GF-D8 (cell line): ENCODE measurements at places on chromosomes 12 and 14.

GRCh38 chr14:101004954-101005353 is 101.4 kb upstream of the RTL1 start:
- DNase-seq: no peak

DNA sequence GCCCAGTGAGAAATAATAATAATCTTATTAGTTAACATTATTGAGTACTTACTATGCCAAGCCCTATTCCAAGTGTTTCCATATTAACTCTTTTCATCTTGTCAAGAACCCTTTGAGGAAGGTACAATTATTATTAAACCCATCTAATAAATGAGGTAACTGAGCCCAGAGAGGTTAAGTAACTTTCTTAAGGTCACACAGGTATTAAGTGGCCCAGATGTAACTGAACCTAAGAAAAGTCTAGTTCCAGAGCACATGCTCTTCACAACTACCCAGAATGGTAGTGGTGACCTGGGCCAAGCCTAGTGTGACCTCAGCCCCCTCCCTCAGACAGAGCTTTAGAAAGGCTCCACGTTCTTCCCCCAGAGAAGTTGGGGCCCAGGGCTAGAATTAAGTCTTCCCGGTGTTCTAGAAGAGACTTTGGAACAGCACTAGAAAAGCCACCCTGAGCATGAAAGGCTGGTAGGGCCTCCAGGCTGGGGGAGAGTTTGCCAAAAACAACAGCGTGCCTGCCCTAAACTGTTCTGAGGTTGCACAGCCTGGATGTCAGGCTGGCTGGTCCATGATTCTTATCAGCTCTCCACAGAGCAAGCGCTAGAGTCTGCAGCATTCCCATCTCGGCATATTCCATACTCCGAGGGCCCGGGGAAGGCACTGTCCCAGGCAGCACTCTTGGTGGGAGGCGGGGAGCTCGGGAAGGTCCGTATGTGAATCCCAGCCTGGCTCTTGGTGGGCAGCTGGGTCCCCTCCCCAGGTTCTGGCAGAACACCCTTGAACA is 41.3 kb upstream of the CTDSP2 start:
- DNase-seq: no peak

DNA sequence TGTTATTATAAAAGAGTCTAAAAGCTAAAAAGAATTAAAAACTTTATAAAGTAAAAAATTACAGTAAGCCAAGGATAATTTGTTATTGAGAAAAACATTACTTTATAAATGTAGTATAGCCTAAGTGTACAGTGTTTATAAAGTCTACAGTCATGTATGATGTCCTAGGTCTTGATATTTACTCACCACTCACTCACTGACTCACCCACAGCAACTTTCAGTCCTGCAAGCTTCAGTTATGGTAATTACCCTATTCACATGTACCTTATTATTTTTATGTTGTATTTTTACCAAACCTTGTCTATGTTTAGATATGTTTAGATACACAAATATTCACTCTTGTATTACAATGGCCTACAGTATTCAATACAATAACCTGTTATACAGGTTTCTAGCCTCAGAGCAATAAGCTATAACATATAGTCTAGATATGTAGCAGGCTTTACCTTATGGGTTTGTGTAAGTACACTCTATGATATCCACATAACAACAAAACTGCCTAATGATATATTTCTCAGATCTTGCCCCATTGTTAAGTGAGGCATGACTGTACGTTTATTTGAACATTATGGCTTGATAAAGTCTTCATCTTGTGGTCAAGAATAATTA is 113.7 kb upstream of the KITLG start:
- DNase-seq: no peak

GRCh38 chr12:19312637-19313036 is 126.7 kb upstream of the AEBP2 start:
- DNase-seq: no peak

- DNase-seq: no peak
Observed at GRCh38 chr12:118645219-118645618, 268.9 kb downstream of the SUDS3 start.

GRCh38 chr12:54479421-54479820 is 6.0 kb upstream of the GTSF1 start:
- DNase-seq: no peak

DNA sequence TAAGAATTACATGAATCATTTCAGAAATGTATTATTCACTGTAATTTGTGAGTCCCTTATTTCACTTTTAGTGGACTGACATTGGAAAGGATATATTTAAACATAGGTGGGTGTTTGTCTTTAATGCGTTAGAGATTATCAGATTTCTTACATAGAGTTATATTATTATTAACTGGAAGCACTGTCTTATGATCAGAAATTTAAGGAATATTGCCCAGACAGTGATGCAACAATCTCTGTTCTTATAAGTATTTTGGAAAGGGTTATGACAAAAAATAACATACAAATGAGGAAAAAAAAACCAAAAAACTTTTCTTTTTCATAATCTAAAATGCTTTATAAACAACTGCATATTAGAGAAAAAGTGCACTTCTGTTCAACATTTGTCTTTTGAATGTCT is 836.6 kb downstream of the SLC6A15 start:
- DNase-seq: no peak

GRCh38 chr12:106886932-106887331 is 68.8 kb upstream of the TMEM263 start:
- no peak for DNase-seq

DNA sequence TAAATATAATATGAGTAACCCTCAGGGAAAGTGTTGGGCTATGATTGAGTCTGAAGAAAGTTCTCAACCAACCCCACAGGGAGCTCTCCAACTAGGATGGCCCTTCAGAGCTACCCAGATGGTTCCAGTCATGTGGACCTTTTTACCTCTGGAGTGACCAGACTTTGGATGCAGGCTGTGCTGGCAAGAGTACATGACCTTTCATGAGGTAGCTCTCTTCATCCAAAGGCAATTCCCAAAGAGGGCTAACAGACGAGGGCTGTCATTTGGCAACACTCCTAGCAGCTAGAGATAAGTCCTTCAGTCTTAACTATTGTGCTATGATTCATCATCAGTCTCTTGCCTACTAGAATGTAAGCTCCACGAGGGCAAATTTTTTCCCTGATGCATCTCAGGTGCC is 75.4 kb downstream of the DUSP6 start:
- no peak for DNase-seq

- no peak for DNase-seq
Observed at GRCh38 chr12:22321638-22322037, 12.9 kb downstream of the ST8SIA1 start.

- DNase-seq: no peak
Observed at GRCh38 chr12:44158746-44159145, 322.9 kb downstream of the TMEM117 start.

DNA sequence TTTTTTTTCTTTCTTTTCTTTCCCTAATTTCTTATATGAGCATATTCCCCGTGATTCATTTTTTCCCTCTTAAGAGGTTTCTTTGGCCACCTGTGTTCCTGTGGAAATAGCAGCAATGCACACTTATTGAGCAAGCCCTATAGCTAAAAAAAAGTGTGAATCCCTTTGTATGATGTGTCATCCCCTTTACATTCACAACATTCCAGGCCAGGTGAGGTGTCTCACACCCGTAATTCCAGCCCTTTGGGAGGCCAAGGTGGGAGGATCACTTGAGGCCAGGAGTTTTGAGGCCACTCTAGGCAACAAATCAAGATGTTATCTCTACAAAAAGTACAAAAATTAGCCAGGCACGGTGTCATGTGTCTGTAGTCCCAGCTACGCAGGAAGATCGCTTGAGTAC is 700.4 kb upstream of the TBX3 start:
- DNase-seq: no peak

DNA sequence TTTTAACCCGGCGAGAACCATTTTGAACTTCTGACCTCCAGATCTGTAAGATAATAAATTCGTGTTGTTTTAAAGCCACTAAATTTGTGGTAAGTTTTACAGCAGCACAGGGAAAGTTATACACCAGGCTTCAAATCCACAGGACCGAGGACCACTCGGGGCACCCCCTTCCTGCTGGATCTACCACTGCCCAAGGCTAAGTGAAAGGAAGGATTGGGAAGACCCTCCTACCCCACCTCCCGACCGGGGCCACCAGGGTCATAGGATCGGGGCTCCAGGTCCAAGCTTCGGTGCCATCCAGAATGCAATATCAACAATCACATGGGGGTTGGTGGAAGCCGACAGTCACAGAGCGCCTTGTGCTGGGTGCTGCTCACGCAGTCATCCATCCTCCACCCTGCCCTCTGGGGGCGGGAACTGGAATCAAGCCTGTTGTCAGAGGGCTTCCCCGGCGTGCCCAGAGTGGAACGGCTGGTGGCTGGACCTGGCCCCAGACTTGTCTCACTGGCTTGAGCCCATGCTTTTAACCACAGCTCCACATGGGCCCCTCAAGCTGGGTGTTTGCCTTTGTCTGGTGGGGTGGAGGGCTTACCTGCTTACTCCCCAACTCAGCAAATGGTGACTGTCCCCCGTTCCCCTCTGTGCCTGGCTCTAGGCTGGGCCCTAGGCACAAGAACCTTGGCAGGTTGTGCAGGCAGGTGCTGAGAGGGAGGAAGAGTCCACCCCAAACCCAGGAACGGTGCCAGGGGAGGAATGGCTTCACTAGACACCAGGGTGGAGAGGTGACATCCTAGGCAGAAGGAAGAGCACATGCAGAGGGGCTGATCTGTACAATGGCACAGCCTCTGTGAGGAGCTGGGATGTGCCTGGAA is 180.3 kb upstream of the RTL1 start:
- no peak for DNase-seq

DNA sequence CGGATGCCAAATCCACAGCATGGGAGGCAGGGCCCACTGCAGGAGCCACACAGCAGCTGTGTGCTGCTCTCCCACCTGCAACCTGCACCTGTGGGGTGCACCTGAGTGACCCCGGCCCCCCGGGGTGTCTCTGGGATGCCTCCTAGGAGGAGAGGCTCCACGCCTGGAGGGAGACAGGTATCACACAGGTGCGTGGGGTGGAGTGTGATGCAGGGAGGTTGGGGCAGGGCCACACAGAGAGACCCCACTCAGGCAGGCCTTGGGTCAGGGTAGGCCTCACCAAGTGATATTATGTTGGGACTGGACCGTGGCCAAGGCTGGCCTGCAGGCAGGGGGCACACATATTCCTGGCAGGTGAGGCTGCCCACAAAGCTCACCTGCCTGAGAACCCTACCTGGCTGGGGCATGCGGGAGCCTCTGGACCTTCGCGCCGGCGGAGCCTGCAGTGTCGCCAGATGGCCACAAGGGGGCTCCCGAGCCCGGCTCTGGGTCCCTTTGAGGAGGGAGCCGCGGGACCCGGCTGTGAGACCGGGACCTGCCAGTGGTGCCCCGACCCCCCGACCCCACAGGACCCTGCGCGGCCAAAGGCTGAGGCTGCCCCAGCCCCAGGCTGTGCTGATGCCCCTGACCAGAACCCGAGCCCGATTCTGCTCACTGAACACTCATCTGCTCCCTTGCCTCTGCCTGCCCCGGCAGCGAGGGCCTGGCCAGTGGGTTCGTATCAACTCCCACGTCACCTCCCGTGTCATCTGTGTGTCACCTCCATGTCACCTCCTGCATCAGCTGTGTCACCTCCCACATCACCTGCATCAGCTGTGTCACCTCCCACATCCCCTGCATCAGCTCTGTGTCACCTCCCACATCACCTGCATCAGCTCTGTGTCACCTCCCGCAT is 11.4 kb downstream of the TMEM121 start:
- DNase-seq: no peak

DNA sequence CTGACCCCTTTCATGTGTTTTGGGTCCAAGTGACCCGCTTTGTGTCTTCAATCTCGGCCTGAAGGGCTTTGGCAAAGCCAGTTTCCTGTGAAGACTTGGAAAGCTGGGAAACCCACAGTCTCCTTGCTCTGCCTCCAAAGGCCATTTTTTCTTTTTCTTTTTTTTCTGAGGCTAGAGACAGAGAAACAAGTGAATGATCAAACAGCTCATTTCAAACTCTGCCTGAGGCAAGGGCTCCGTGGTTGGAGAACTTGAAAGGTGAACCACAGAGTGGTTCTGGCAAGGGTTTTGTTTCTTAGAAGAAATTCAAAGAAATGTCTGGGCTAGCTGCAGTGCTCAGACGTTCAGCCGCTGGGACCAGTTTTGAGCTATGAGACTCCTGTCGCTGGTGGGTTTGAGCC is 62.7 kb downstream of the ERH start:
- DNase-seq: no peak

DNA sequence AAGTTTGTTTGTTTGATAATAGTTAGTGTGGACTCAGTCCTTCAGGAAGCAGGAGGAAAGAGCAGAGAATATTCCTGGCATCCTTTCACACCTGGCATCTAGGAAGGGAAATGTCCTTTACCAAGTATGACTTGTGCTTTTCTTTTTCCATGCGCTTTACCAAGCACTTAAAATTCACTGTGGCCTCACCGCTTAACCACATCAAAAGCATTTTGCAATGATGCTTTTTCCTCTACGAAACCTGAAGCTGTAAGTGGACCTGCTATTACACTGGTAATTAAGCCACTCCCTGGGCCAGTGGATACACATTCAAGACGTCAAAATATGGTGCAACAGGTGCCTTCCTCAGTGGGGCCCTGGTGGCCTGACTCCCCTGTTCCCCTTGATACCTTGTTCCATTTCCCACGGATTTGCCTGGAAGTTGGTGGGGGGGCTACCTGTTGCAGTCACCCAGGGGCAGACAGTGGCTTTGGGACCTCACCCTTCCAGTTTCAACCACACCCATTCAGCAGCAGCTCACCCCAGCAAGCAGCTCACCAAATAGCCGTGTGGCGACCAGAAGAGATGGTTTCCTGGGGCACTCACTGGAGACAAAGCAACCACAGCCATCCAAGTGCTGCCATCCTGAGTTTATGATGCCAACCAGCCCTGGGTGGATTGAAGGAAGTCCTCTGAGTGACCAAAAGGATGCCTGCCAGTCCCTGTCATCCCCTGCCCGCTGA is 14.2 kb upstream of the FZD10 start:
- DNase-seq: no peak

GRCh38 chr12:7161811-7162210 is 27.7 kb upstream of the PEX5 start:
- no peak for DNase-seq

- DNase-seq: no peak
Observed at GRCh38 chr12:104951759-104952509, 6.2 kb downstream of the SLC41A2 start.

- no peak for DNase-seq
Observed at GRCh38 chr12:57614178-57614947, 3.1 kb downstream of the ARHGEF25 start.

DNA sequence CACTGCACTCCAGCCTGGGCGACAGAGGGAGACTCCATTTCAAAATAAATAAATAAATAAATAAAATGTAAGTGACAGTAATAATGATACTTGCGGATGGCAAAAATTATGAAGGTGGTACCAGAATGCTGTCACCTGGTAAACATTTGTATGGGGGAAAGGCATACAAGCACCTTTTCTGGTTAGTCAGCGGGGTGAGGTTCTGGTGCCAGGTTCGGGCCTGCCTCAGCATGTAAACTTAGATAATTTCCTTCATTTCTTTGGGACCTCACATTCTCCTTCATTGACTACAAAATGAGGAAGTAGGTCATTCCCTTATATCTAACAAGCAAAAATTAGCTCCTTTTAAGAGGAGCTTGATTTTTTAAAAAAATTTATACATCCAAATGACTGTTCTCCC is 10.8 kb downstream of the VTI1B start:
- no peak for DNase-seq

GRCh38 chr14:22721213-22721612 is 45.3 kb upstream of the OXA1L start:
- DNase-seq: no peak
